ENCODE measurements at places on chromosomes 7 and 10. TPM values are rescaled to one million over a fixed set of nuclear protein-coding genes. Genes with fewer than 3 reads are reported as not detected.

The ADCYAP1R1 gene
- total RNA-seq, result not detected

The MALRD1 gene
- total RNA-seq, result not detected

The ADAM8 gene
- 30.5 TPM for total RNA-seq

The ELN gene
- not detected for total RNA-seq

The KIF20B gene
- 16.0 TPM for total RNA-seq

The FAM241B gene
- total RNA-seq, result 3.6 TPM

The MYOZ1 gene
- total RNA-seq, result not detected

The C10orf67 gene
- 0.28 TPM for total RNA-seq

The CDH23 gene
- total RNA-seq, result 0.35 TPM

The NANOS1 gene
- total RNA-seq, result 0.99 TPM

The KIAA1217 gene
- 24.7 TPM for total RNA-seq

The ADD3 gene
- total RNA-seq, result 30.5 TPM

The LRRC18 gene
- not detected for total RNA-seq

The PRXL2A gene
- 54.7 TPM for total RNA-seq

The GNGT1 gene
- not detected for total RNA-seq

The MSMB gene
- 0.84 TPM for total RNA-seq

The PNLIP gene
- total RNA-seq, result not detected

The AMPH gene
- total RNA-seq, result not detected

The GBX1 gene
- not detected for total RNA-seq

The C10orf88 gene
- total RNA-seq, result 5.7 TPM

The LRRTM3 gene
- total RNA-seq, result not detected

The ATG9B gene
- not detected for total RNA-seq

The LRIT1 gene
- not detected for total RNA-seq

The FAM25A gene
- 20.3 TPM for total RNA-seq

The SEMA3A gene
- total RNA-seq, result 33.4 TPM
